ENCODE measurements at places on chromosomes 3 and 15. TPM values are rescaled to one million over a fixed set of nuclear protein-coding genes. Genes with fewer than 3 reads are reported as not detected.

- DNase-seq = no peak
- H3K27me3 ChIP-seq = no peaks in the 10 kb centered on the region
- H3K4me1 ChIP-seq = no peaks in the 10 kb centered on the region
- no peak overlapping the region for H3K27ac ChIP-seq
- no peak overlapping the region for H3K4me3 ChIP-seq
Measured at GRCh38 chr3:193783166-193783896, 190.3 kb downstream of the OPA1 start.

- DNase-seq = no peak
- no peak overlapping the region for H3K4me3 ChIP-seq
- H3K36me3 ChIP-seq = no peaks in the 10 kb centered on the region
- H3K27ac ChIP-seq = no peak overlapping the region
- H3K27me3 ChIP-seq = no peaks in the 10 kb centered on the region
- H3K4me1 ChIP-seq = no peaks in the 10 kb centered on the region
Measured at GRCh38 chr3:8757551-8758518, 11.6 kb downstream of the OXTR start.

- no peak for DNase-seq
- H3K4me3 ChIP-seq = no peak overlapping the region
- H3K27ac ChIP-seq = no peak overlapping the region
- no peaks in the 10 kb centered on the region for H3K27me3 ChIP-seq
Measured at GRCh38 chr3:184360070-184360928, 1.1 kb downstream of the CLCN2 start.

DNA sequence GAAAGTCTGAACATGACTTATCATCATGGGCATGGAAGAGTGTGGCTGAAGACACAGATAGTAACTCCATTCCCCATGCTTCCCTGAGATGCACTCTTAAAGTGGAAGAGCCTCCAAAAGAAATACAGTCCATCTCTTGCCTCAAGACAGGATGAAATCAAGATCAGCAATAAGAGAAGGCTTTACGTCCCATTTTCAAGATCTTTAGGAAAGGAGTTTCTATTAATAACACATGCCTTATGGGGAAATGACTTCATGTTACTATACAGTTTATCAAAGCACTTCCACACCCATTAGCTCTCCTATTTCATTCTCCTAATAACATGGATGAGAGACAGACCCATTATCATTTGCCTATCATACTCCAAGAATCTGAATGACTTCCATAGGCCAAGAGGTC, 6.1 kb upstream of the KBTBD12 start:
- no peaks in the 10 kb centered on the region for H3K4me1 ChIP-seq
- H3K27ac ChIP-seq = no peak overlapping the region
- H3K27me3 ChIP-seq = no peaks in the 10 kb centered on the region
- DNase-seq = no peak
- H3K36me3 ChIP-seq = no peaks in the 10 kb centered on the region

DNA sequence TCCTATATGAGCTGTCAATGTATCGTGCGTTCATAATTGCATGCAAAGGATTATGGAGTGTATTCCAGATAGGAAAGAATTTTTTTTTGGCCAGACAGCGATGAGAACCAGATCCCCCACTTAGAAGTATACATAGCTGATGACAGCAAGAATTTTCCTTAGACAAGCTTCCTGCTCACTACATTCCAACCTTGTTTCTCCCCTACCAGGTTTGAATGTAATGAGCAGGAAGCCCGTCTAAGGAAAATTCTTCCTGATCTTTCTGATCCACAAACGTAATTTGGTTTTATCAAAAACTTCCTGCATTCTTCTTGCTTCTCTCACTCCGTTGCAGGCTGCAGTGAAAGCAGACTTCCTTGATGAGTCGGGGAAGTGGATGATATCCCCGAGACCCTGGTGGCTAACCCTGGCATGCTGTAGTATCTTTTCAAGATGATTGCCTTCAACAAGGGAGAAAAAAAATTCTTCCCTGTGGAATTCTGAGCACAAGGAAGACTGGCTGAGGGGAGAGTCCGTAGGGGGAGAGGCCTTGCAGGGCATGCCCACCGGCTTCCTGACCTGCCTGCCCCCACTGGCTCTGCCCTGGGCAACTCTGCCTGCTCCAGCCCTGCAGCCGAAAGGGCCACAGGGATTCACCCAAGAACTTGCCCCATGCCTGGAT, 243.1 kb downstream of the TLE3 start:
- H3K27me3 ChIP-seq = no peaks in the 10 kb centered on the region
- H3K27ac ChIP-seq = no peak overlapping the region
- no peak overlapping the region for H3K4me3 ChIP-seq

DNA sequence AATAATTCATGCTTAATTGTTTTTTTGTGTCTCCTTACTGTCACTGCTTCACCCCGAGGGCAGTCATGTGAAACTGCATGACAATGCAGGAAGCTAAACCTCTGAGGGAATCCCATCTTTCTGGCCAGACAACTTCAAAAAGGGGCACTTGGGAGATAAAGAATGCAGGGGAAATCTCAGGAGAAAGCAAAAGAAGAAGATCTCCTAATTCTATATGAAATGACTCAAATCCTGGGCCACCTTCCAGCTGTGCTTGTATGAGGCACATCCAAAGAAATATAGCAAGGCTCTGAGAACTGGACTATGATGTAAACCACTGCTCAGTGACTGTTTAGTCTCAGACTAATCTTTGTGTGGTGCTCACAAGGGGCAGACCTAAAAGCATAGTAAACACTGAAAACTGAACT, 22.6 kb upstream of the UMPS start:
- no peaks in the 10 kb centered on the region for H3K27me3 ChIP-seq
- no peaks in the 10 kb centered on the region for H3K36me3 ChIP-seq
- no peaks in the 10 kb centered on the region for H3K4me1 ChIP-seq
- no peak overlapping the region for H3K4me3 ChIP-seq

OSBPL10 gene
- not detected for total RNA-seq

EPHA6 gene
- not detected for total RNA-seq

All from CD4-positive, alpha-beta memory T cell (primary cell).